NCI-H524 (cell line): ENCODE measurements at places on chromosomes 1 and 21.

DNA sequence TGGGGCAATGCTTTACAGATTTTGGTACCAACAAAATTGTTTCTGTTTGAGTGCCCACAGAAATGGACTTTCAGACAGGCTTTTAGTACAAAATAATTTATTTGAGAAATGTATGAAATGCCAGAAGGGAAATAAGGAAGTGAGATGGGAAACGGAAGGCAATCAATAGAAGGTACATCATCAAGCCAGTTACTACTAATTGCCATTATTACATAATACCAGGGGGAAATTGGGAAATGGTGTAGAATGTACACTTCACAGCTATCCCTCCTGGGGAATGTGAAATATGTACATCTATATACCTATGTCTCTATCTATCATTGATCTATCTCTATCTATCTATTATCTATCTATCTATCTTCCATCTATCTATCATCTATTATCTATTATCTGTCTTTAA lies 264.6 kb upstream of the B3GALT2 start:
- no peak for DNase-seq

DNA sequence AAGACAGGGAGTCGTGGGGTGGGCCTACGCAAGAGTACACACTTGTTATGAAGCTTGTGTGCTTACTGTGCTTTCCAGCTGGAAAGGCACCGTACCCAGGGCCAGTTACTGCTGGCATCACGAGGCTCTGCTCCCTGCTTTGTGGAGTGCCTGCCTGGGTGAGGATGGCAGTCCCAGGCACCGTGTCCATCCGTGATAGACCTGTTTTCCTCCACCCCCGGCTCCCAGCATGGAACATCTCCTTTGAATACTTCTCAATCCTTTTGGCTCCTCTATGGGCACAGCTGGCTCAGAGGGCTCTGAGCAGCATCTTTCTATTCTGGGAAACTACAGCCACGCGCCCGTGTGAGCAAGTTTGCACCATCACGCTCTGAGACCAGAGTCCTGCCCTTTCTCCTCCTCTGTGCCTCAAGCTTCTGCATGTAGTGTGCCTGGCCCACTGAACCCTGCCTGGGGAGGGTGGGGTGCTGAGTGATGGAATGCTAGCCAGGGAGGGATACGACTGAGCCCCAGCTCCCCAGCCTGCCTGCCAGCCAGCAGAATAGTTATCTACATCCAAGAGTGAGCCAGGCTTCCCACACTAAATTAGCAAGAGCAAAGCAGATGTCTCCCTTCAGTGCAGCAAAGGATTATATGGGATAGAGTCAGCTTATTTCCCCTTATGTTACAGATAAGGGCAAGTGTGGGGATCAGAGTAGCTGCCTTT lies 7.1 kb upstream of the TNR start:
- peak; percentile 63 for DNase-seq

GRCh38 chr21:37574751-37575150 lies 208.2 kb downstream of the DYRK1A start:
- DNase-seq, result no peak

- peak; percentile 7 for DNase-seq
Measured at GRCh38 chr1:11187931-11188330, 1.2 kb upstream of the ANGPTL7 start.

DNA sequence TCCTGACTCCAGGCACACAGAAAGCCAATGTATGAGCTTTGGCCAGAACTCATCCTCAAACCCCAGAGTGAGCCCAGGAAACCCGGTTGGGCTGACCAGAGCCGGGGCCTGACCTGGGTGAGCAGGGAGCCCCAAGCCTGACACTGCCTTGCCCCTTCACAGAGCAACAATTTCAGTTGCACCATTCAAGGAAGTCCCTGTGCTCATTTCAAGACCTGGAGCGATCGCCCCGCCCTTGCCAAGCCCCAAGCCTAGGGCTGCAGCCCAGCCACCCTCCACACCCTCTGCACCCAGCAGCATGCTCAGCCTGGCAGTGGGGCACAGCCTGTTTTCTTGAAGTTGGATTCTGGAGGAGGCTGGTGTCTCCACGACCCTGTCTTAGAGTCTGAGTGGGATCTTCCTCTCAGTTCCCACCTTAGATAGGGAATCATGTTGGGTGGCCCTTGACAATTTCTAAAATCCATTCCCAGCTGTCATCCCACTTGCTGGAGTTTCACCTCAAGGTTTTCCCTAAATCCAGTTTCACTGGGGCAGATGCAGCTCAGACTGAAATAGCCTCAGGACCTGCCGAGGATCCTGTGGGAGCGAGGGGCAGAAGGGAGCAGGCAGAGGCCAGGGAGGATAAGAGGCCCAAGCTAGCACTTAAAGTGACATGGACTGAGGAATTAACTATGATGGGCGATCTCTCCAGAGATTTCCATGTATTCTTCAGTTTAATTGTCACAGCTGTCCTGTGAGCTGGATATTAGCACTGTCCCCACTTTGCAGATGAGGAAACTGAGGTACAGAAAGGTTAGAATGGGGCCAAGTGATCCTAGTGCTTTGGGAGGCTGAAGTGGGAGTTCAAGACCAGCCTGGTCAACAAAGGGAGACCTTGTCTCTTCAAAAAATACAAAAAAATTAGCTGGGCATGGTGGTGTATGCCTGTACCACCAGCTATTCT lies 2.5 kb downstream of the NBL1 start:
- no peak for DNase-seq

DNA sequence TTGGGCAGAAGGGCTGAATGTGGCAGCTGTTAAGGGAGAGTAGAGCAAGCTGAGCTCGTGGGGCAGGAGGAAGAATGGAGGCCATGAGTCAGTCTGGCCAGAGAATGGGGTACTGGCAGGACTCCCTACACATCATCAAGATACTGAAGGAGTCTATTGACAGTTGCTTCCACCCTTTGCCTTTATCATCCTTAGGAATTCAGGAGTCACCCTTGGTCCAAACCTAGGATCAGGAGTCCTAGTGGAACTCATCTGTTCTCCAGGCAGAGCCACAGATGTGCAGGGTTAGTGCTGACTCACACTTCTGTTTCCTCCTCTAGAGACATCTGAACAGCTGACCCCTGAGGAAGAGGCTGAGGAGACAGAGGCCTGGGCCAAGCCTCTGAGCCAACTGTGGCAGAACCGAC lies 18.7 kb upstream of the ST3GAL3 start:
- no peak for DNase-seq

DNA sequence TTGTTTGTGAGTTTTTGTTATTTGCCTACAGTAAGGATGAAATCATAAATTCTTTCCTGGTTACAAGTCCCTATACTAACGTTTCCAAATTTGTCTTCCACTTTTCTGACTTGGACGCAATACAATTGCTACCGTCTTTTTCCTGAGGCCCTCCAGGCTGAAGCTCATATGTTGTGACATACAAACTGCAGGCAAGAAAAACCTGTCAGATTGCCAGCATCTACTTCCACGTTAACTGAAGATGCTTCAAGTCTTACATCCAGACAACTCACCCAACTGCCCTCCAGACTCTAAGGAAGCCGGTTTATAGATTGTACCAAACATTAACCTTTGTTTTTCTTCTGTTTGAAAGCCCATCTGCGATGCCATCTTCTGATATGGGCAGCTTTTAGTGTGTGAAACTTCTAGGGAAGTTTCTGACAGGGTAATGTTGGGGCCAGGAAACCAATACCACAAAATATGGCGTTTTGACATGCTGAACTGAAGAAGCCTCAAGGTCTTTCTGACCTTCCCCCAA lies 21.4 kb upstream of the RNF11 start:
- no peak for DNase-seq

DNA sequence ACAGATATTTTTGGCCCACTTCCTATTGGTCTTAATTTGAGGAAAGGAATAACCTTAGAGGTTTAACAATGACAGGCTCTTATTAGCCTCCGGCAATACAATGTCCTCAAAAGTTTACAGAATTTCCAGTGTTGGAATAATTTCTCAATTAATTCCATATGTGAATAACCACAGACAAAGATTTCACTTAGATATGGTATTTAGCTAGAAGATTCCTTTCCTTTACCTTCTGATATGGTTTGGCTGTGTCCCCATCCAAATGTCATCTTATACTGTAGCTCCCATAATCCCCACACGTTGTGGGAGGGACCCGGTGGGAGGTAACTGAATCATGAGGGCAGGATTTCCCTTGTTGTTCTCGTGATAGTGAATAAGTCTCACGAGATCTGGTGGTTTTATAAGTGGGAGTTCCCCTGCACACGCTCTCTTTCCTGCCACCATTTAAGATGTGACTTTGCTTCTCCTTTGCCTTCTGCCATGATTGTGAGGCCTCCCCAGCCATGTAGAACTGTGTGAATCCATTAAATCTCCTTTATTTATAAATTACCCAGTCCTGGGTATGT lies 54.9 kb upstream of the RGS7 start:
- no peak for DNase-seq
